T-helper 17 cell (primary cell): ENCODE measurements at places on chromosomes 3 and 15. TPM values are rescaled to one million over a fixed set of nuclear protein-coding genes. Genes with fewer than 3 reads are reported as not detected.

The GPR149 gene
- total RNA-seq, result not detected

The GPR156 gene
- 0.10 TPM for total RNA-seq

The LEKR1 gene
- 0.75 TPM for total RNA-seq

The TSEN2 gene
- 9.1 TPM for total RNA-seq

The GPR62 gene
- not detected for total RNA-seq

DNA sequence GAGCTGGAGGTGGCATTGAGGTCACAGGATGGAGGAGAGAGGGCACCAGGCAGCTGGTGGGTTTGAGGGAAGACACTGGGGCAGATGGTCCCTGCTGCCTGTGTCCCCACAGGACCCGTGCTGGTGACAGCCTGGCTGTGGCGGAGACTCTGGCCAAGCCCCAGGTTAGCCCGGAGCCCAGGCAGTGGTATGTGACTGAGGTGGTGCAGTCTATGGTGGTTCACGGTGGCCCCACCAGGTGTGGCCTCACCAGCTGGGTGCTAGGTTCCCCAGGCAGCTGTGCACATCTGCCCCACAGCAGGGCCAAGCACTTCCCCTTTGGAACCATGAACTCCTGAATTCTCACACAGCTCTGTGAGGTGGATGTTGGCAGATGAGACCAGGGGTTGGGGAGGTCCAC lies 15.4 kb downstream of the PLXNA1 start:
- no peak for DNase-seq
- no peak overlapping the region for H3K27ac ChIP-seq
- no peaks in the 10 kb centered on the region for H3K27me3 ChIP-seq
- H3K4me1 ChIP-seq, result peaks cover 10% of the 10 kb centered on the region
- H3K4me3 ChIP-seq, result no peak overlapping the region
- H3K36me3 ChIP-seq, result peaks cover 2% of the 10 kb centered on the region

- H3K27me3 ChIP-seq, result no peaks in the 10 kb centered on the region
- H3K27ac ChIP-seq, result no peak overlapping the region
- H3K36me3 ChIP-seq, result no peaks in the 10 kb centered on the region
These were observed 651.0 kb upstream of the NAALADL2 start for GRCh38 chr3:174208161-174208560.

GRCh38 chr3:40096661-40097111 lies 212.8 kb upstream of the EIF1B start:
- no peak overlapping the region for H3K4me3 ChIP-seq
- no peaks in the 10 kb centered on the region for H3K36me3 ChIP-seq
- no peak overlapping the region for H3K27ac ChIP-seq

GRCh38 chr3:143603774-143604173 lies 244.5 kb downstream of the SLC9A9 start:
- no peak overlapping the region for H3K27ac ChIP-seq
- peaks cover 7% of the 10 kb centered on the region for H3K36me3 ChIP-seq
- peaks cover 2% of the 10 kb centered on the region for H3K4me1 ChIP-seq
- H3K27me3 ChIP-seq, result no peaks in the 10 kb centered on the region
- DNase-seq, result no peak

- DNase-seq, result no peak
- H3K4me1 ChIP-seq, result peaks cover 7% of the 10 kb centered on the region
- no peaks in the 10 kb centered on the region for H3K36me3 ChIP-seq
- H3K27me3 ChIP-seq, result peaks cover 5% of the 10 kb centered on the region
- H3K4me3 ChIP-seq, result no peak overlapping the region
These were observed 34.6 kb upstream of the APEH start for GRCh38 chr3:49639551-49639950.
